ENCODE measurements at places on chromosomes 1 and 21. TPM values are rescaled to one million over a fixed set of nuclear protein-coding genes. Genes with fewer than 3 reads are reported as not detected.

SERPINC1 gene
- polyA plus RNA-seq = 0.18 TPM

ST6GALNAC5 gene
- 18.7 TPM for polyA plus RNA-seq

SELENBP1 gene
- 3.0 TPM for polyA plus RNA-seq

OR2T5 gene
- not detected for polyA plus RNA-seq

FCRL6 gene
- not detected for polyA plus RNA-seq

SLX9 gene
- 26.8 TPM for polyA plus RNA-seq

TBX15 gene
- not detected for polyA plus RNA-seq

CYP4A11 gene
- not detected for polyA plus RNA-seq

PPT1 gene
- polyA plus RNA-seq = 52.7 TPM

NHLH1 gene
- 0.13 TPM for polyA plus RNA-seq

KIAA1614 gene
- 0.12 TPM for polyA plus RNA-seq

XKR8 gene
- 3.2 TPM for polyA plus RNA-seq

SKI gene
- polyA plus RNA-seq = 10.1 TPM

CD1E gene
- not detected for polyA plus RNA-seq

LAMB3 gene
- polyA plus RNA-seq = 953 TPM

Data from keratinocyte (primary cell).